ENCODE measurements at places on chromosomes 6 and 20. TPM values are rescaled to one million over a fixed set of nuclear protein-coding genes. Genes with fewer than 3 reads are reported as not detected.

CDH4 gene
- polyA plus RNA-seq = 5.2 TPM

CLPSL1 gene
- polyA plus RNA-seq = not detected

LSM14B gene
- 171 TPM for polyA plus RNA-seq

GPR6 gene
- polyA plus RNA-seq = 15.7 TPM

TREM2 gene
- polyA plus RNA-seq = 13.7 TPM

ACTR5 gene
- 5.1 TPM for polyA plus RNA-seq

SLC17A3 gene
- not detected for polyA plus RNA-seq

ZKSCAN4 gene
- 5.3 TPM for polyA plus RNA-seq

BMP7 gene
- 24.9 TPM for polyA plus RNA-seq

ZNF311 gene
- not detected for polyA plus RNA-seq

STMND1 gene
- polyA plus RNA-seq = 4.0 TPM

UTRN gene
- 4.1 TPM for polyA plus RNA-seq

LAMA2 gene
- polyA plus RNA-seq = 2.5 TPM
